ENCODE measurements at places on chromosomes 16 and 17.

DNA sequence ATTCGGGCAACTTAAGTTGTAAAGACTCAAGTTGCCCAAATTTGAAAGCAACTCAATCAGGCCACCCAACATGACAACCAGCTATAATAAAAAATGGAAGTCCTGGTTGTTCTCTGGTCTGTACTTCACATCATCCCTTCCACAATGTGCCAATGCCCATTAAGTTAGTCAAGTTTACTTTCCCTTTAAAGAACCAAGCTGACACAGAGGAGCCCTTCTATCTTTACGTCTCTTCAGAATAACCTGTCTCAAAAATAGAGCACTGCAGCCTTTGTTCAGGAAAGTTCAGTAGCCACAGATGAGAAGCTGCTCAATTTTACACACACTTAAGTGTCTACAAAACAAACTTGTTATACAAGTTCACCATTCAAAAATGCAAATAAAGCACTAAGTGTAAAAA, 75.1 kb upstream of the C17orf78 start:
- DNase-seq = no peak

GRCh38 chr17:3903051-3903825, 10.4 kb upstream of the CAMKK1 start:
- DNase-seq = no peak

DNA sequence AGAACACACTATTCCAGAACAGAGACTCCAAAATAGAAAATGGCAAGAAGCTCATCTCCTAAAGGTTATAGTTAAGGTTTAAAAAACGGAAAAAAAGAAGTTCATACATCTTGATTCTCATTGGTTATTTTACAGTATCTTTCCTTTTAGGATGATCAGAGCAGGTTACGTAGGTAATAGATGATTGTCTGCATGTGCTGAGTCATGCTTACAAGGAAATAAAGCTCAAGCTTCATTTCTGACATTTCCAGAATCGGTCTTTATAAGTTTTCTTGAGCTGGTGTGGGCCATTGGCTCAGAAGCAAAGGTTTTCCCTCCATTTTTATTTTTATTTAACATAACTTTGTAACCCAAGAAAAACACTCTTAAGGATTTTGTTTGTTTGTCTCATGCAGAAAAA, 1030.3 kb upstream of the CDH8 start:
- DNase-seq = no peak

DNA sequence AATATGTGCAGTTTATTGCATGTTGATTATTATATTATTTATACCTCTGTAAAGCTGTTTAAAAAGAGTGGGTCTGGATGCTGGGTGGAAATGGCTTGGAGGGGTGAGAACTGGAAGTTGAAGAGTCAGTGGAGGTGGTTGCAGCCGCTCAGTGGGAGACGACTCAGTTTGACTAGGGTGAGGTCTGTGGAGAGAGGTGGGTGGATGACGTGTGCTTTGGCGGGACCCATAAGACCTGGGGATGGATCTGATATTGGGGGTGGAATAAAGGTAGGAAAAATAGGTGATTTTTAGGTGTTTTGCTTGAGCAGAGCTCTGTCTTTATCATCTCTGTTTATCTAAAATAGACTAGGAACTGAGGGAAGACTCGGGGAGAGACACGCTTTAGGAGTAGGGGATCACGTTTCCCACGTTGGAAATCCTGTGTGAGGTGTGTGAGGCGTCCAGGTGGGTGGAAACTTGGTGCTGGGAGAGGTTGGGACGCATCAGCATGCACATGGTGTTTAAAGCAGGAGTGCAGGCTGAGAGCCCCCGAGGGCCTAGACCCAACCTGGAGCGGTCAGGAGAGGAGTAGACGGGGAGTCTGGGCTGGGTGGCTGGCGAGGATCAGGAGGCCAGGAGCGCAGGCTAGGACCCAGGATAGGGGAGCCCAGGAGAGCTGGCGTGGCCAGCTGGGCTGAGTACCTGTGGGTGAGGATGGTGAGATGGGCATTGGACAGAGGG, 17.2 kb downstream of the NT5M start:
- DNase-seq = no peak

- DNase-seq = no peak
Observed at GRCh38 chr17:33936764-33937163, 318.3 kb upstream of the CCL2 start.

GRCh38 chr17:57874434-57875289, 24.8 kb upstream of the MRPS23 start:
- DNase-seq = peak; percentile 75

DNA sequence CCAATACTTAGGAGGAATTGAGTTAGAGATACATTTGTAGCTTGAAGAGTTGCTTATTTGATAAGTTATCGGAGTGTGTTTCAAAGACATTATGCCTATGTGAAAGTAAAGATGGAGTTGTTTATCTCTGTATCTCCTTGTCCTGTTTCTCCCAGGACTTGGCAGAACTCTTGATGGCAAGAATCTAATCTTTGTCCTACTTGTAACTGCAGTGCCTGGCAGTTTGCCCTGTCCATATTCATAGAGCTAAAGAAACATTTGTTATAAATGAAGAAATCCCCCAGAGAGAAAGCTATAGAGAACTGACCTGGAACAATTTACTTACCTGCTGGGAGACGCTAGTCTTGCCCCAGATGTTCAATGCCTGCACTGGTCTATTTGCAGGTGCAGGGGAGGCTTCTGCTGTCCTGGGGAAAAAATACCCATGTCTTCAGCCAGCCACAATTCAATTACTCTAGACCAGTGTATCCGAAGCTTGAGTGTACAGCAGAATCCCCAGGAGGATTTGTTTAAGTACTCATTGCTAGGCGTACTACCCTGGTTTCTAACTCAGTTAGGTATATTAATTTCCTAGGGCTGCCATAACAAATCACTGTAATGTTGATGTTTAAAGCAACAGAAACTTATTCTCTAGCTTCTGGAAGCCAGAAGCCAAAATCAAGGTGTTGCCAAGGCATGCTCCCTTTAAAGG, 410.0 kb upstream of the HSBP1 start:
- no peak for DNase-seq

GRCh38 chr17:16407911-16408588, 7.3 kb upstream of the TRPV2 start:
- no peak for DNase-seq

GRCh38 chr16:17053536-17054160, 417.1 kb downstream of the XYLT1 start:
- DNase-seq = no peak

GRCh38 chr17:39141294-39141693, 10.1 kb downstream of the PLXDC1 start:
- DNase-seq = no peak

DNA sequence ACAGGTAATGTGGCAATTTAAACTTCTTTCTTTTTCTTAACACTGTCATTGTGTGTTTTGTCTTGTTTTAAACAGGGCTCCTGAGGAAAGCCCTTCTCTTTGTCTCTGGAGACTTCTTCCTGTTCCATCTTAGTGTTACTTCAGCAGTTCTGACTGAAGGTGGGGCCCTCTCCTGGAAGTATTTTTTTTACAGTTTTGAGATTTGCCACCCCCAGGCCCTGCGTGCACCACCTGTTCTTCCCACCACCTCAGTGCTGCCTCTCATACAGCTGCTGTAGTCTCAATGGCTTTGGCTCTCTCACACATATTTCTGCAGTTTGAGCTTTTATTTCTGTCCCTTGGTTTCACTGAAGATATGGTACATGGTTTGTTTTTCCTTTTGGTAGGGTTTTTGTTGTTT, 52.5 kb upstream of the ALDH3A1 start:
- no peak for DNase-seq

GRCh38 chr16:19071811-19072777, 4.7 kb downstream of the COQ7 start:
- DNase-seq = peak; percentile 16

GRCh38 chr17:45104029-45104428, 28.3 kb downstream of the PLCD3 start:
- no peak for DNase-seq

GRCh38 chr17:48175692-48176470, 68.3 kb downstream of the SNX11 start:
- DNase-seq = peak; percentile 34

GRCh38 chr16:75086688-75087374, 29.7 kb downstream of the LDHD start:
- no peak for DNase-seq

DNA sequence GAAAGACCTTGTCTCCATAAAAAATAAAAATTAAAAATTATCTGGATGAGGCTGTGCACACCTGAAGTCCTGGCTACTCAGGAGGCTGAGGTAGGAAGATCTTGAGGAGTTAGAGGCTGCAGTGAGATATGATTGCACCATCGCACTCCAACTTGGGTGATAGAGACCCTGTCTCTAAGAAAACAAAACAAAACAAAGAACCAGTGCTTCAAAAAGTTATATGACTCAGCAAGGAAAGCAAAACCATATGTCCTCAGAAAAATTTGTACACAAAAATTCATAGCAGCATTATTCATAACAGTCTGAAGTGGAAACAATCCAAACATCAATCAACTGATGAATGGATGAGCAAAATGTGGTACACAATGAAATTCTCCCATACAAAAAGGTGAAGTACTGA, 48.9 kb downstream of the SLFN5 start:
- peak; percentile 45 for DNase-seq

GRCh38 chr16:88539261-88539651, 30.9 kb upstream of the ZC3H18 start:
- no peak for DNase-seq

GRCh38 chr16:81714583-81714982, 64.5 kb upstream of the PLCG2 start:
- no peak for DNase-seq

Data from AG09309 (cell line).